Stimulated activated CD8-positive, alpha-beta memory T cell treated with anti-CD3 and anti-CD28 coated beads, Interleukin-12 subunit alpha, Interleukin-12 subunit beta, amount 100 ng/mL, for 1 hour (primary cell): ENCODE measurements at places on chromosomes 13 and 19.

DNA sequence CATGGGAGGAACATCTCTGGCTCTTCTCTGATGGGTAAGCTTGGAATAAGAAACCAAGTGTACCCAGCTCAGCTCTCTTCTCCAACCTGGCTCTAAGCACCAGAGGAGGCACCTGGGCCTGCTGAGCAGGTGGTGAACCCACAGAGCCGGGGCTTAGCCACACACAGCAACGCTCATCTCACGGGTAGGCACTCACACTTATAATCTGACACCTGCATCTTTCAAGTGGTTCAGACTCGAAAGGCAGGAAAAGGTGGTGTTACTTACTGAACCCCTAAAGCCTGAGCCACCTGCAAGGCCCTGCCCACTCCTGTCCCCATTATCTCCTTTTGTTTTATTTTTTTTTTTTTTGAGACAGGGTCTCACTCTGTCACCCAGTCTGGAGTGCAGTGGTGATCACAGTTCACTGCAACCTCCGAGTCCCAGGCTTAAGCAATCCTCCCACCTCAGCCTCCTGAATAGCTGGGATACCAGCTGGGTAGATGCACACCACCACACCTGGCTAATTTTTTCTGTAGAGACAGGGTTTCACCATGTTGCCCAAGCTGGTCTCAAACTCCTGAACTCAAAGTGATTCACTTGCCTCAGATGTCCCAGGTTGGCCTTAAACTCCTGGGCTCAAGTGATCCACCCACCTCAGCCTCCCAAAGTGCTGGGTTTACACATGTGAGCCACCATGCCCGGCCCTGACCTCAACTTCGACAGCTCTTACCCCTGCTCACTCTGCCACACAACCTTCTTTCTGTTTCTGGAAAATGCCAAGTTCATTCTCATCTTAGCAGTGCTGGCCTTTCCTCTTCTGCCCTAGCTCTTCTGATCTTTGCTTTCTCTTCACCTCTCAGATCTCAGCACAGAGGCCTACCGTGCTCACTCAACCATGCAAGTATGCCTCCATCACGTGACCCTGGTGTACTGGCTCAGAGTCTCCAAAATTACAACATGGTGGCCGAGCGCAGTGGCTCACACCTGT lies 9.7 kb downstream of the FBXL12 start:
- no peak for DNase-seq

DNA sequence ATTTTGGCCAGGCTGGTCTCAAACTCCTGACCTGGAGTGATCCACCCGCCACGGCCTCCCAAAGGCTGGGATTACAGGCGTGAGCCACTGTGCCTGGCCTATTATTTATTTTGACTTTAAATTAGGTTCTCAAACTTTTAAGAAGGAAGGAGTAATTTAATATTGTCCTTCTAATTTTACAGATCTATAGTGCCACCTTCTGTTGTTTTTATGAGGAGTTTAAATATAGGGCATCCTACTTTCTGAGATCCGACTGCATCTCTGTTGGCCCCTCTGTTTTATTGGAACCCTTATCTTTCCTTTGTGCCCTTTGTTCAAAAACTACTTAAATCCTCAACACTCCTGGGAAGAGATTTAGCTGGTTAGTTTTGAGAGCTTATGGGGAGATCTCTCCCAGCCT lies 25.4 kb upstream of the ZMYM5 start:
- DNase-seq: no peak

GRCh38 chr19:29489172-29489951 lies 36.4 kb upstream of the VSTM2B start:
- no peak for DNase-seq

DNA sequence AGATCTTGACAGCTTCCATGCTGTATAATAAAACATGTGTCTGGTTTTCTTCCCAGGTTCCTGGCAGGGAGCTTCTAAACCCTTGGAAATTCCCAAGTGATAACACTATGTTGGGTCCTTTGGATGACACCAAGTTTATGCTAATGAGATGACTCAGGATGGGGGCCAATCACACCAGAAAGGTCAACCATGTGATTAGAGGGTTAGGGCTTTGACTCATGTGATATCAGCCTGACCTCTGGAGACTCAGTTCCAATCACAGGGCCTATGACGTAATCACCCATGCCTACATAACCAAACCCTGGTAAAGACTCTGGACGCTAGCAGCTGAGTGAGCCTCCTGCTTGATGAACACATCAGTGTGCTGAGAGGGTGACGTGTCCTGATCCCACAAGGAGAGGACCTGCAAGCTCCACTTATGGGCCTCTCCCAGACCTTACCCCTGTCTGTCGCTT lies 203.6 kb downstream of the DCLK1 start:
- no peak for DNase-seq

- DNase-seq: no peak
These were observed 83.7 kb downstream of the NALCN start for GRCh38 chr13:101332583-101332982.

DNA sequence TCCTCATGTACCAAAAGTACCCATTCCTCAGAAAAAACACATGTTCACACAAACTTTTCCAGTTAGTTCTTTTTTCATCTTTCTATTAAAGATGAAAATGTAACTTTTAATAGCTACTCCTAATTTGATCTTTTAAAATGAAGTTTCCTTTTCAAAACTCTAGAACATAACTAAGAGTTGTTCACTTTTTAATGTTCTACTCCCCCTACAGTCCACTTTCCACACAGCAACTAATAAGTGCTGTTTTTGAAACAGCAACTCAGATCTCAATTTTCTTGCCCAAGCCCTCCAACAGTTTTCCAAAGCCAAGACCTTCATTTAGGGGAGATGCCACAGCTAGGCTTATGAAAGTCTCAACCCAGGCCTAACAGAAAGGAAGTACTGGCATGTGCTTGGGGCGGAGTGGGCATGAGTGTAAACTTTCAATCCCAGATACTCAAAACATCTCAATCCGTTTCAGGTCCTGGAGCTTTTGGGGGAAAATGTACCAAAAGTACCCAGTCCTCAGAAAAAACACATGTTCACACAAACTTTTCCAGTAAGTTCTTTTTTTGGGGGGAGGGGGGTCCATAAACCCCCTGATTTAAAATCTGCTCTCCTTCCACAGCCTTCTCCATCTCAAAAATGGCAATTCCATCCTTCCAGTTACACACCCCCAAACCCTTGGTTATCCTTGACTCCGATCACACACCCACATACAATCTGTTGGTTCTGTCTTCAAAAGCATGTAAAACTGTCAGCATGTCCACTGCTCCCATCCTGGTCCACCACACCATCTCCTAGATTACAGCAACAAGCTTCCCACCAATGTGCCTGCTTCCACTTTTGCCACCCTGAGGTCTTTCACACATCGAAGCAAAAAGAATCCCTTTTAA lies 2.0 kb downstream of the FBL start:
- DNase-seq: no peak

DNA sequence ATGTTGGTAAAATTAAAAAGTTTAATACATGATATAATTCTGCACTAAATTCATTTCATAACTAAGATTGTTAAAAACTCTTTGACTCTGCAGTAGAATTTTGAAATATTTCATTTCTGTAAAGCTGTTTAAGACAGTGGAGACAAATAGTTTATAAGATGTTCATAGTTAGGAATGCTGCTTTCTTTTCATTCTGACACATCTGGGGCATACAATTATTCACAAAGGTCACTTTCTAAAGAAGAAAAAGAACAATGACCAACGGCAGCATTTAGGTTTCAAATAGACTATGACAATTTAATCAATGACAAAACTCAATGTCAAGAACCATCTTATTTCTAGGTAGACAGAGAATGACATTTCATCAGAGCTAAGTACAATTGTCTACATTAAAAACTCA lies 1422.1 kb downstream of the PCDH9 start:
- no peak for DNase-seq

DNA sequence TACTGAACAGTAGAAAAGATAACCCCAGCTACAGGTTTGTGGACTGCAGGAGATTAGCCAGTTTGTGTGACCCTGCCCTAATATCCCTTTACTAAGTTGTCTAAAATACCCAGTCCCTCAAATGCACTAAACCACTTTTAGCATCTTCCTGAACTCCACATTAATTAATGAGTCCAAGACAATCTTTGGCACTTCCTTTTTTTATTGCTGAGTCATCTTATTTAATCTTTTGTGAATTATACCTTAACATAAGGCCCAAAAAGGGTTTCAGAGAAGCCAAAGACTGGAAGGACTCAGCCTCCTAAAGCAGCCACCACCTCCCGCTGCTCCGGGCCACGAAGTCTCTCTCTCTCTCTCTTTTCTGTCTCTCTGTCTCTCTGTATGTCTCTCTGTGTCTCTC lies 48.8 kb upstream of the PDCD5 start:
- DNase-seq: no peak

DNA sequence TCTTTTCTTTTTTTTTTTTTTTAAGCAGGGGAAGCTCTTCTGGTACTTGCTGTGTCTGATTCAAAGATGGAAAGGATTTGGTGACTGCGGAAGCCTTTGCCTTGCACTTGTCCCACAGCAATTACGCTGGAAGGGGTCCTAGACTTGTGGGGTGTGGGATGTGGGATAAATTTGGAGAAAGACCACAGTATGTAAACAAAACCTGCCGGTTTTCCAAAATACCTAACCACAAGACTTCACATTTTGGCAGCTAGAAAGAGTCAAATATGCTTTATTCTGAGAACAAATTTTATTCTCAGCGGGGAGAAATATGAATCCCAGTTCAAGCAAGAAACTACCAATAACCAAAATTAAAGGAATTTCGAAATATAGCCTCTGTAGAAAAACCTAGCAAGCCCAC lies 176.5 kb downstream of the SPRY2 start:
- no peak for DNase-seq

- DNase-seq: peak; percentile 2
These were observed 13.6 kb downstream of the ACP4 start for GRCh38 chr19:50803633-50804419.

- DNase-seq: peak; percentile 13
These were observed 1.1 kb downstream of the NAXD start for GRCh38 chr13:110616103-110617101.

GRCh38 chr13:21426238-21426637 lies 32.9 kb downstream of the ZDHHC20 start:
- DNase-seq: no peak

- DNase-seq: no peak
These were observed 4.8 kb downstream of the ADPRHL1 start for GRCh38 chr13:113448545-113448884.

DNA sequence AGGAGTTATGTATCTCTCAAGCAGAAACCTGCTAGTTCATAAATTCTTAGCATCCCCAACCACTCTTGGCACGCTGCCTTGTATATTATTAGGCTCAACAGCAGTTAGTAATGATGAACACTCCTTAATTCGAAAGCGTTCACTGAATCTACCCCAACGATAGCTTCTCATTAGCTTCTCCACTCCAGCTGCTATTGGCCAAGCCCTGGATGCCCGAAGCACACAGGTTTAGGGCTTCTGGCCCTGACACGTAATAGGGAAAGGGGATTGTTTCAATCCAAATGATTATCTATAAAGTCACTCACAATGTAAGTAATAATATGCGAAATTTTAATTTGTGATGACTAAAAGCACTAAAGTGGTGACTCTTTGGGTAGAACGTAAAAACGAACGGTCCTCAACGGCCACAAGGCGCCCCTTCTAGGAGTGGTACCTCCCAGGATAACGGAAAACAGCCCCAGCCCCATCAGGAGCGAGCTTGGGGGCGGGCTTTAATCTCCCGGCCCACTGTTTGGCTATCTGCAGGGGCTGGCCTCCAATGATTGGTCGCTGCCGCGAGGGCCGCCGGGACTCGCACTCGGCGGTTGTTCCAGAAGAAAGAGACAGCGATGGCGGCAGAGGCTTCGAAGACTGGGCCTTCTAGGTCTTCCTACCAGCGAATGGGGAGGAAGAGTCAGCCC lies at the start of gene RNF17:
Gene RNF17 (plus strand): TSS at position 574 of the 680 bp plus-strand sequence. CDS start 35 bp downstream, at position 609.
- DNase-seq: no peak

- no peak for DNase-seq
These were observed 321.2 kb upstream of the NBEA start for GRCh38 chr13:34620862-34621261.

GRCh38 chr13:72255908-72256307 lies 388.9 kb upstream of the DACH1 start:
- no peak for DNase-seq

DNA sequence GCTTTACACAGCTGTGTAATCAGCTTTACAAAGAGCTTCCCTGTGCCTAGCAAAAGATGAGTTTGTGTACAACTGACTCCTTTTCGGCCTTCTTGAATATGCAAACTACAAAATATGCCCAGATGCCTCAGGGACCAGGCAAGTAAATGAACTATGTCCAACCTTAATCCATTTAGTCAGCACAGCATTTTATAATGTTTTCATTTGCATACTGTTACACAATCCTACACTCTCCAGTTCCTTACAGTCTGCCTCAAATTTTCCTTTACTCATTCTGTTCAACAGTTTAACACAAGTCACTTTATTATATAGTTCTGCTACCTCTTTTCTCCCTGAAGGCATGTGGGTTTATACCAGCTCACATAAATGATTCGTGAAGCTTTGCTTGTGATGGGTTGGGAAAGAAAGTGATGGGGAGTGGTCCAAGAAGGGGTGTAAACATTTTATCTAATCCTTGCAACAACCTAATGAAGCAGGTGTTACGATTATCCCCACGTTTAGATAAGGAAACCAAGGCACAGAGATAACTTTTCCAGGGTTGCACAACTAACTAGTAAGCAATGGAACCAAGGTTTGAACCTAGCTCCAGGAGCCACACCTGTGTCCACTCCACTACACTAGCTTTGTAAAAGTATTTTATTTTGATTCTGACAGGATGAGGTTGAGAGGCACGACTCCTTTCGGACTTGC lies 3.3 kb upstream of the USP12 start:
- DNase-seq: no peak

DNA sequence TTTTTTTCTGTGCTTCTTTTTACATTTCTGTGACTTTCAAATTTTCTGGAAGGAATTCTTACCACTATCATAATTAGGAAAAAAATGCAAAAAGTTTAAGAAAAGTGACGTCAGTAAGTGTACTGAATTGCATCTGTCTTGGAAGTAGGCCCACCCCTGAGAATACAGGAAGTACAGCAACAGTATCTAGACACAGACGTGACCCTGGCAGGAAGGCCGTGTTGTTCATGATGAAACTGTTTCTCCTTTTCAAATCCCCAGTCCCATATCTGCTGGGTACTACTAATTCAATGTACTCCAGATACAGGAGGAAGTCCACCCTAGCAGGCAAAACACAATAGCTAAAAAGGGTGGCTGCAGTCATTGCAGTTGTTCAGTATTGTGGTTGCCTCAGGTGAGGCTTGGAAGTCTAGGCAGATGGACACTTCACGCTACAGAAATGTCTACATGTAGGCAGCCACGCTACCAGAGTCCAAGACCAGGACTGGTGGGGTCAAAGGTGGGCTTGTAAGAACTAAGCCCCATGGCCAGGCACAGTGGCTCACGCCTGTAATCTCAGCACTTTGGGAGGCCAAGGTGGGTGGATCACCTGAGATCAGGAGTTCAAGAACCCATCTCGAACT lies 49.6 kb upstream of the MED4 start:
- no peak for DNase-seq
